ENCODE measurements at places on chromosomes 6 and 20. TPM values are rescaled to one million over a fixed set of nuclear protein-coding genes. Genes with fewer than 3 reads are reported as not detected.

The PRSS16 gene
- total RNA-seq, result 10.5 TPM

The HCRTR2 gene
- not detected for total RNA-seq

The CLPSL1 gene
- total RNA-seq, result not detected

The CD24 gene
- 299 TPM for total RNA-seq

The BTN2A1 gene
- 19.2 TPM for total RNA-seq

The SKIC2 gene
- total RNA-seq, result 61.7 TPM

The DEFB124 gene
- total RNA-seq, result not detected

The NRSN1 gene
- total RNA-seq, result not detected

The PLEKHG1 gene
- total RNA-seq, result 51.4 TPM

The PKHD1 gene
- not detected for total RNA-seq

The ANKEF1 gene
- total RNA-seq, result 7.2 TPM

The CRYBG1 gene
- 75.0 TPM for total RNA-seq

The SALL4 gene
- total RNA-seq, result under 0.01 TPM

The PTK6 gene
- 0.83 TPM for total RNA-seq

The ANKRD66 gene
- total RNA-seq, result not detected

The MBOAT1 gene
- 2.3 TPM for total RNA-seq

The COL9A1 gene
- not detected for total RNA-seq
